ENCODE measurements at places on chromosomes 2 and 18.

GRCh38 chr18:40355726-40356125 lies 1599.3 kb upstream of the PIK3C3 start:
- DNase-seq = no peak

GRCh38 chr2:239381709-239382134 lies 19.1 kb downstream of the HDAC4 start:
- DNase-seq = no peak

DNA sequence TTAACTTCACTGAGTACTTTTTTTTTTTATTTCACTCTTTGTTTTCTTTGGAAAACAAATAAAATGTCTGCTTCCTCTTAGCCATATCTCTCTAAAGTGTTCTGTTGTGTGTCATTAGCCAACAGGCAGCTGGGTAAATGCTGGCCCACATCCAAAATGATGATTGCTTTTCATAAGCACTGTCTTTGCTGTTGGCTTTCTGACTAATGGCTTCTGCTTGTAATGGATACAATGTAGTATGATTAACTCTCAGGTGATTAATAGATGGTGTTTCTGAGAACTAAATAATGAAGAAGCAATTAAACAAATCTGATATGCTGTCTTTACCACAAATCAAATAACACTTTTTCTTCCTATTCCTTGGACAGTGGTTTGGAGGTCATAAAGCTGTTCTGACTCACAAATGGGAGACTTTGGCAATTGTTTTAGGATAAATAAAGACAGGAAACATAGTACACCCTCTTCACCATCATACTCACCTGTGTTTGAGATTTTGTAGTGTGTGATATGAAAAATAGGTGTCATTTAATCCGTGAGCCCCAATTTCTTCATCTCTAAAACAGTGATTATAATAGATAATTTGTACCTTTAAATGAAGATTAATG lies 888.4 kb downstream of the TSN start:
- DNase-seq = no peak

DNA sequence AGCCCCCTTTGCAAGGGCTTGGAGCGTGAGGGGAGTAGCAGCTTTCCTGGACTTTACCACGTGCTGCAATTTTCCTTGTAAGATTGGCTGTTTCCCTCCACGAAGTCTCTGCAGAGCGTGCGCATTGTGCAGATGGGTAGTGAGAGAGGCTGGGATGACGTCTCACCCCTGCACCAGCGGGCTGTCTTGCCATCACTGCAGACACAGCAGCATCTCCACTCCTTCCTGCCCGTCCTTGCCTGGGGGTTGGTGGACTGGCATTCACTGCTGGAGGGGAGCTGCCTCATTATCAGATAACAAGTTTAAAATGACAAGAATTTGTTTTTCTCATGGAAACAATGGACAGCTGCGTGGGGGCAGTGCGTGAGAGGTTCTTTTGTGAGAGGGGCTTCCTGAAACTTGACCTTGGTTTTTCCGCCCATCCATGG lies 45.3 kb upstream of the HS6ST1 start:
- no peak for DNase-seq

DNA sequence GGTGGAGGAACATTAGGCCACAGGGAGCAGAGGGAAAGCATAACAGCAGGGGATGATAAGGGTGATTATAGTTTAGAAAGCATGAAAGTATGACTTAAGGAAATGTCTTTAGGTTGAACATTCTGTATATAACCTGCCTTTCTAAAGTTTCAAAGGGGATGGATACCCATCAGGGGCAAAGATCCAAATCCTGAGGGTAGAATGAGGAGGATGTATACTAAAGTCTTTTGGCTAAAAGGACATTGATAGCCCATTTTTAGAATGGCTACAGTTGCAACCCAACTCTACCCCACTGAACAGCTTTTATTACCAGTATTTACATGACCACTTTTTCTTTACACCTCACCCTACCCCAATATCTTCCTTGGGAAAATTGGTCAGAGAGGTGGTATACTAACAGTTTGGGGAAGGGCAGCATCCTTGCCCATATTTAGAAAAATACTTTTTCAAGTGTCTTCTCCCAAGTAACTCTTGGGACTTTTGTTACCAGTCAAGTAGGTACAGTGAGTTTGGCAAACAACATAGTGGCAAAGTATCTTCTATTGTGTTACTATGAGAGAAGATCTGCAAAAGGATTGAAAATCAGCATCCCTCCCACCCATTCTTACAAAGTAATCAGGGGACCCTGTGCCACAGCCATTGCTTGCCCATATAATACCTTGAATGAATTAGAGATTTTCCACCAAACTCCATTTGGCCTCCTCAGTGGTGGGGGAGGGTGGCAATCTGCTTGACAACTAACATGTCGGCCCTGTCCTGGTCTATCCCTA lies 8.3 kb downstream of the MAT2A start:
- no peak for DNase-seq

GRCh38 chr2:158403237-158403636 lies 53.3 kb downstream of the CCDC148 start:
- no peak for DNase-seq

GRCh38 chr2:98478088-98478551 lies 33.5 kb downstream of the INPP4A start:
- DNase-seq = no peak

DNA sequence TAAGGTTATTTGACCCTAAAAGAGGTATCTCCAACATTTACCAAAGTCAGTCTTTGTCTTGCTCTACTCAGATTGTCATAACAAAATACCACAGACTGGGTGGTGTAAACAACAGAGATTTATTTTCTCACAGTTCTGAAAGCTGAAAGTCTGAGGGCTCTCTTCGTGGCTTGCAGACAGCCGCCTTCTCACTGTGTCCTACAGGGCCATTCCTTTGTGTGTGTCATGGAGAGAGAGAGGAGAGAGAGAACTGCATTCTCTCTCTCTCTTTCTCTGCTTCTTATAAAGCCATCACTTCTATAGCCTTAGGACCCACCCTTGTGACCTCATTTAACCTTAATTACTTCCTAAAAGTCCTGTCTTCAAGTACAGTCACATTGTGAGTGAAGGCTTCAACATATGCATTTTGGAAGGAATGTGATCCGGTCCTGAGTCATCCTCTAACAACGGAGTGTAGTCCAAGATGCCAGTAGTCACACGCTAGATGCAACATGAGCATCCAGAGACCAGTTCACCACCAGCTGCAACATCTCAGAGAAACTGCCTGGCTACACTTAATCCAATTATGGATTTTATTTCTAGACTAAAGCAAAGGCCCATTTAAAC lies 130.2 kb downstream of the CD226 start:
- no peak for DNase-seq

DNA sequence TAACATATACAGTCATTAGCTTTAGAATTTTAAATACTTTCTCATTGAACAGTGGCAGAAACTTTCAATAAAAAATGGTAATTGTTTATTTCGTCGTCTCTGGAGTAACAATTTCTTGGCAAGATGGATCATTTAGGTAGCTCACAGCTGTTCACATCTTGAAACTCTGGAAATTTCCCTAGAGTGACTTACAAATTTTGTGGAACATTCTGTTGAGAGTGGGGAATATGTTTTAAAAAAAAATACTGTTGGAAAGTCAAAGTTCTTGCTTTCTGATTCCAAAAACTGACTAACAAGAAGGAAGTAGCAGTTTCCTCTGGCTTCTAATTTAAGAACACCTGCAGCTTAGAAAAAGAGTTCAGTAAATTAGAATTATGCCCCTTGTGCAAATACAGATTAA lies 11.2 kb upstream of the CALCRL start:
- no peak for DNase-seq

DNA sequence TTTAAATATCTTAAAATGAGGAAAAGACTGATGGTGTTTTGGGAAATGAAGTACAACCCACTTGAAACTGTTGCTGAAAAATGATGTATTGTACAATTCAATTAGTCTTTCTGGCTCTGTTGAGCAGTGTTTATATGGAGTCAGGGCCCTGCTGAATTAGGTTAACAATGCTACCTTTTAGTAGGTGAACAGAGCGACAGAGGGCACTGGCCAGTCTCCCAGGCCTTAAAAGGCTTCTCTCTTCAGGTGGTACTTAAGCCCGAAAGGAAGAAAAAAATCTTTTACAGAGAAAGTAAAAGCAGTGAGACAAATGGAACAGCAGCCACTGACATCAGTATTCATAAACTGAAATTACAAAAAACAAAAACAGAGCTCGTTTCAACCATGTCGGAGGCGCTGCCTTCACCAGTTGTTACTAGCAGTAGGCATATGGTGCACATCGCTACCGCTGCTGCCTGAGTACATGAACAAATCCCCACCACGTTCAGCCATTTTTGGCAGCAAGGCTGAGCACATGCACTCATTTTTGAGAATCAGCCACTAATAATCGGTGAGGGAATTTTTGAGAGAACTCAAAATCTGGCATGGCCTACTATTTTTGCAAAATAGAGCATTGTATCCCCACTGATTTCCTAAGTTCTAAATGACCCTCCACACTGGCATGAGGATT lies 91.8 kb downstream of the PLEKHM3 start:
- DNase-seq = no peak

GRCh38 chr2:72955228-72956049 lies 38.1 kb downstream of the EMX1 start:
- DNase-seq = no peak

DNA sequence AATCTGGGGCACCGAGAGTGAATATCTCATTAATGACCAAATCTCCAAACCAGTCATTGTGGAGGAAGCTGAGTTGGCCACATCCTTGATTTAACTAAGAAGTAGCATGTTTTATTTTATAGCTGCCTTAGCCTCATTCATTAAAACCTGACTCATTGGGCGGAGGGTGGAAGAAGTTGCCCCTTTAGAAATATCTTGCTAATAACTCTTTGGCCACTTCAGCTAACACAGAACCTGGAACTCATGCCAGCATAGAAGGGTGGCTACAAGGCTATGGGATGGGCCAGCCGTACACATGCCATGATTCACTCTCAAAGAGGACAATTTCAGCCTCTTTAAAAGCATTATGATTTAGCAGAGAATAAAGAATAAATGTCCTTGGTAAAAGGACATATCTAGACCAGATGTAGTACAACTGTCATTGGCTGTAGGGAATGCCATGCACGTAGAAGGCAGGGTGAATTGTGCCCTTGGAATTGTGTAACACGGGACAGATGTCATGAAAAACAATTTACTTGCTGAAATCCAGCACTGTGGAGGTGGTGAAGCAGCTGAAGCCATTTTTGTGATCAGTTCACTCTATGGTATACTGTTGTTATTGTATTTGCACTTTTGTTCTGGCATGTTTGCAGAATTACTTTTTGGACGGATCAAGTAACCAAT lies 330.0 kb downstream of the PLCL1 start:
- no peak for DNase-seq

- DNase-seq = no peak
These were observed 107.4 kb downstream of the POLR1A start for GRCh38 chr2:85998071-85998991.

- DNase-seq = no peak
These were observed 2.9 kb upstream of the MRPL44 start for GRCh38 chr2:223954401-223954800.

DNA sequence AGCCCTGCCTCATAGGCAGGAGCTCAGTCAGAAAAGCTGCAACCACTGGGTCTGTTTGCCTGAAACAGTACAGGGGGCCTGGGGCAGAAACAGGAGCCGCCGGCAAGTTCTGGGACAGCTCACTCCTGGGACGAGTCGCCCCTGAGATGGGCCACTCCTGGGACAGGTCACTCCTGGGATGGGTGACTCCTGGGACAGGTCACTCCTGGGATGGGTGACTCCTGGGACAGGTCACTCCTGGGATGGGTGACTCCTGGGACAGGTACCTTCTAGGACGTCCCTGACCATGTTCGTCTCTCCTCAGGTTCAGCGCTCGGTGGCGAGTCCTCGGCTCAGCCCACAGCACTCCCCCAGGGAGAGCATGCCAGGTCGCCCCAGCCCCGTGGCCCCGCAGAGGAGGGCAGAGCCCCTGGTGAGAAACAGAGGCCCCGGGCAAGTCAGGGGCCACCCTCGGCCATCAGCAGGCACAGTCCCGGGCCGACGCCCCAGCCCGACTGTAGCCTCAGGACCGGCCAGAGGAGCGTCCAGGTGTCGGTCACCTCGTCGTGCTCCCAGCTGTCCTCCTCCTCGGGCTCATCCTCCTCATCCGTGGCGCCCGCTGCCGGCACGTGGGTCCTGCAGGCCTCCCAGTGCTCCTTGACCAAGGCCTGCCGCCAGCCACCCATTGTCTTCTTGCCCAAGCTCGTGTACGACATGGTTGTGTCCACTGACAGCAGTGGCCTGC lies 51.8 kb downstream of the NTSR2 start:
- DNase-seq = no peak

- no peak for DNase-seq
These were observed 70.3 kb upstream of the IL1R2 start for GRCh38 chr2:101921319-101921952.

DNA sequence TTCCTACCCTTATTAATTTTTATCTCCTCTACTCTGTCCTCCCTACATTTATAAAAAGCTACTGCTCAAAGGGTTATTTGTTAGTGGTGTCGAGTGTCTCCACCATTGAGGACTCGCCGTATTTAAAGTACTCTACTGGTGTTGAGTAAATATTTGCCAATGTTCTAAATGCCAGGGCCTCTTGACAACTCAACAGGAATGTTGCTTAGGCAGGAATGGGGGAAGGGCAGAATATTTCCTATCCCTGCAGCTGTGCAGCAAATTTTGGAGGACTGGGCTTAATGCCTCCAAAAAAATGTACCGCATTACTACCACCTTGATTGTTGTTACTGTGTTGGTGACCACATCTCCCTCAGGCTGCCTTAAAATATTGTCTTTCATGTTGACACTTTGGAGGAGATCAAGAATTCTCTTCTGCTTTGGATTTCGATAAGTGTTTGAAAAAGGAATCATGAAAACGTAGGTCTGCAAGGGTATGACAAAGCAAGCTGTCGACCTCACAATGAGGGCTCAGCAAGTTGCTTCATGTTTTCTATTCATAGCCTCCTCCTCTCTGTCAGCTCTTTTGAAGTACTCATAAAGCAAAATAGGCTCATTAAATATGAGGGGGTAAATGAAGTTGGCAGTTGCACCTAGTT lies 84.3 kb downstream of the EFEMP1 start:
- DNase-seq = no peak

DNA sequence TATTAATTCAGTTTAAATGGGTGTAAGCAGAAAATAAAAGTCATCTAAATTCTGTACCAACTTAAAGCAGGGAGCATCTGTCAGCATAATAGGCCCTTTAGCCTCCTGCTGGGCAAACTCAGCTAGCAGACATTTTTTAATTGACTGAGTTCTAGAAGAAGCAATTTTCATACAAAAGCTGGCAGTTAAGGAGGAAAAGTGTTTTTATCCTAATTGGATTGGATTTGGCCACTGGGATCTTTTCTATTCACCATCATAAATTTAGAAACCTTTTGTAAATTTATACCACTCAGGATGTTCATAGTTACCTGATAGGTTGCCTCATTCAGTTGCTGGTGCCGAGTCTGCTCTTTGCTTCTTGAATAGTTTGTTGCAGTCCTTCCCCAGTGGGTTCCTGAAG lies 262.7 kb upstream of the FSIP2 start:
- no peak for DNase-seq

DNA sequence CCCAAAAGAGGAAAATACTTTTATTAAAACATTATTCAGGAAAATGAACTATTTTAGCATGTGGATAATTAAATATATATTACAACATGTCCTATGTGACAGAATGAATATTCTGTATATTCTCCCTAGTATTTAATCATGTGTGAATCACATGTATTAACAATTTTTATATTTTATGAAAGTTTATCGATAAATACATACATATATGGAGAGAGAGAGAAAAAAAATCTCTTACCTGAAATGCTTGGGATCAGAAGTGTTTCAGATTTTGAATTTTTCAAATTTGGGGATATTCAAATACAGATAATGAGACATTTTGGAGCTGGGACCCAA lies 228.6 kb upstream of the RBBP8 start:
- no peak for DNase-seq
